Natural killer cell (primary cell): ENCODE measurements at places on chromosomes 12 and 14. TPM values are rescaled to one million over a fixed set of nuclear protein-coding genes. Genes with fewer than 3 reads are reported as not detected.

DNA sequence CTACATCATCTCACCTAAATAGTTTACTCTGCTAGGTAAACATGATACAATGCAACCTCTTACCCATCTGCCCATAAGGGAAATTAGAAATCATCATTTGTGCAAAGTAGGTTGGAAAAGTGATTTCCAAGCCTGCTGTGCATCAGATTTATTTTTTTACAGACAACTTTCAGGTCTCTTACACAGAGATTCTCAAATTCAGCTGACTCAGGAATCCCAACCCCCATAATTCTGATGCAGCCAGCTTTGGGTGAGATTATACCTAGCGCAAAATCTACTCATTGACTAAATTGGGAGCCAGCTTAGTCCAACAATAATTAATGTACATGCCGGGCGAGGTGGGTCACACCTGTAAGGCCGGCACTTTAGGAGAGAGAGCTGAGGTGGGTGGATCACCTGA is 8.5 kb downstream of the SLC2A3 start:
- H3K27me3 ChIP-seq = no peaks in the 10 kb centered on the region
- no peak overlapping the region for H3K27ac ChIP-seq
- peaks cover 38% of the 10 kb centered on the region for H3K4me1 ChIP-seq
- no peak for DNase-seq

GRCh38 chr14:71472356-71473340 is 459.6 kb upstream of the RGS6 start:
- no peaks in the 10 kb centered on the region for H3K36me3 ChIP-seq
- H3K4me1 ChIP-seq = no peaks in the 10 kb centered on the region
- no peaks in the 10 kb centered on the region for H3K27me3 ChIP-seq
- no peak overlapping the region for H3K27ac ChIP-seq
- no peak overlapping the region for H3K4me3 ChIP-seq
- no peak for DNase-seq

GRCh38 chr14:101362529-101363260 is 198.6 kb upstream of the DIO3 start:
- DNase-seq = no peak
- H3K27me3 ChIP-seq = no peaks in the 10 kb centered on the region
- H3K4me1 ChIP-seq = no peaks in the 10 kb centered on the region
- no peak overlapping the region for H3K4me3 ChIP-seq
- no peaks in the 10 kb centered on the region for H3K36me3 ChIP-seq

DNA sequence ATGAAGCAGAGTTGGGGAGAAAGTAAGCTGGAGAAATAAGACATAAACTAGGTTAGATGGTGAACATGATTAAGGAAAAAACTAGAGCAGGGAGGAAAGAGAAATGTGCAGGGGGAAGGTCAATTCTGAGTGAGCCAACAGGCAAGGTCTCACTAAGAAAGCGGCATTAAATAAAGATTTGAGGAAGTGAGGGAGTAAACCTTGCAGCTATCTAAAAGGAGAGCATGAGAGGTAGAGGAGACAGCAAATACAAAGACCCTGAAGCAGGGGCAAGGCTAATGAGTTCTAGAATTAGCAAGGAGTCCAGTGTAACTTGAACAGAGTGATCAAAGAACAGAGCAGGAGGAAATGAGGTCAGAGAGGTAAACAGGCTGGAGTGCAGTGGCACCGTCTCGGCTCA is 4.4 kb upstream of the SOCS2 start:
- no peak overlapping the region for H3K27ac ChIP-seq
- no peak for DNase-seq
- no peak overlapping the region for H3K4me3 ChIP-seq
- no peaks in the 10 kb centered on the region for H3K36me3 ChIP-seq
- peaks cover 18% of the 10 kb centered on the region for H3K4me1 ChIP-seq
- H3K27me3 ChIP-seq = peaks cover 5% of the 10 kb centered on the region

DNA sequence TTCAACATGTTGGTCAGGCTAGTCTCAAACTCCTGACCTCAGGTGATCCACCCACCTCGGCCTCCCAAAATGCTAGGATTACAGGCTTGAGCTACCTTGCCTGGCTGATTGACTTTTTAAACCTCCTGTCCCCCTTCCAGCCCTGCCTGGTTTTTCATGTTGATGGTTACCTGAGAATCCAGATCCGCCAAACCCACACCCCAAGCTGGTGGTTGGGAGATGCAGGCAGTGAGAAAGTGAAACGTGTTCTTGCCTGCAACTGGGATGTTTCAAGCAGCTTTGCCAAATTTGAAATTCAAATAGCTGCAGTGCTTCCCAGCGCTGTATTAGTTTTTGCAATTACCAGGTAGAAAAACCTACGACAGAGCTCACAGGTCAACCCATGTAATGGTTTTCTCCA is 238.3 kb upstream of the PWP1 start:
- H3K36me3 ChIP-seq = no peaks in the 10 kb centered on the region
- H3K27ac ChIP-seq = no peak overlapping the region
- no peak overlapping the region for H3K4me3 ChIP-seq
- no peaks in the 10 kb centered on the region for H3K27me3 ChIP-seq
- DNase-seq = no peak
- H3K4me1 ChIP-seq = no peaks in the 10 kb centered on the region

- H3K4me3 ChIP-seq = no peak overlapping the region
- no peak for DNase-seq
- no peaks in the 10 kb centered on the region for H3K27me3 ChIP-seq
- no peak overlapping the region for H3K27ac ChIP-seq
These were observed 177.8 kb upstream of the C14orf180 start for GRCh38 chr14:104401785-104402184.

DNA sequence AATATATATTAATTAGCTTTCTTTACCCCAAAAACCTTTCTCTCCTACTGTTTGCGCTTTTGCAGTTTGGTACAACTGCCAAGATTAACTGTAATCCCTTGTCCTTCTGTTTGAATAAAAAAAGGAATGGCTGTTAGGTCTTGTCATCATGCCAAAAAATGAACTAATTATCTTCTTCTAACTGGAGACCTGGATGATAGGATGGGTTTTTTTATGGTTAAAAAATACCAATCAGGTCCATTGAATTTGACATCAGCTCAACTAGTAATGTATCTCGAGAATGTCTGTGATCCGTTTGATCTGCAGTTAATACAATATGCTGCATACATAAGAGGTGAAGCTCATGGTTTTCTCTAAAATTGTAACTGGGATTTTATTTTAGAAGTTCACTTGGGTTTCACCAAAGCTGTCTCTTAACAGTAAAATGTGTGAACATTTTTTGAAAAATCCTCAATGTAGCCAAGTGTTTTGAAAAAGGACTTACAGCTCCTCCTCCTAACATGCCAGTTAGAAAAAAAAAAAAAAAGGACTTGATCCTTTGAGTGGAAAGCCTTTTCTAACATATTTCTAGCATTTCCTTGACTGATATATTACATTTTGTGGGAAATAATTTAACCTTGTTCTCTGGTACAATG is 96.8 kb downstream of the SRGAP1 start:
- H3K27me3 ChIP-seq = no peaks in the 10 kb centered on the region
- H3K36me3 ChIP-seq = no peaks in the 10 kb centered on the region
- no peak for DNase-seq
- no peak overlapping the region for H3K27ac ChIP-seq
- no peaks in the 10 kb centered on the region for H3K4me1 ChIP-seq
- H3K4me3 ChIP-seq = no peak overlapping the region

DNA sequence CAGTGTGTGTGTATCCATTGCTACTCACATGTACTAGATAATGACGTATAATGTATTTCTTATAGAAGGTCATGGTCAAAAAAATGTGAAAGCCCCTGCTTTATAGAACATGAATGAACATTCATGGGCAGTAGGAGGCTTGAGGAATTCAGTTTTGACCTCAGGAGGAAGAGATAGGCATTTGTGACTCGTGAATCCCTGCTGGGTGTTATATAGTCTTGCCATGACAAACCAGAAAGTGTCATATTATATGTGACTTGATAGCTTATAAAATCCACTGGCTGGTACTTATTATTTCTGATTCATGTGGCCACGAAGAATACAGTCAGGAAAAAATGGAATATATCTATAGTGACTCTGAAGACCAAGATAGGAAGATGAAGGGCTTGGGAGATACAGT is 287.6 kb downstream of the CEP128 start:
- H3K4me3 ChIP-seq = no peak overlapping the region
- H3K4me1 ChIP-seq = no peaks in the 10 kb centered on the region
- no peaks in the 10 kb centered on the region for H3K27me3 ChIP-seq
- no peak overlapping the region for H3K27ac ChIP-seq
- DNase-seq = no peak

GRCh38 chr12:26239852-26240815 is 44.8 kb downstream of the SSPN start:
- no peaks in the 10 kb centered on the region for H3K36me3 ChIP-seq
- no peak for DNase-seq
- no peak overlapping the region for H3K4me3 ChIP-seq
- no peak overlapping the region for H3K27ac ChIP-seq
- H3K4me1 ChIP-seq = no peaks in the 10 kb centered on the region

- H3K4me1 ChIP-seq = no peaks in the 10 kb centered on the region
- no peaks in the 10 kb centered on the region for H3K27me3 ChIP-seq
- no peak overlapping the region for H3K4me3 ChIP-seq
- no peak for DNase-seq
- H3K36me3 ChIP-seq = no peaks in the 10 kb centered on the region
- no peak overlapping the region for H3K27ac ChIP-seq
These were observed 12.5 kb downstream of the STYK1 start for GRCh38 chr12:10661338-10661737.

DNA sequence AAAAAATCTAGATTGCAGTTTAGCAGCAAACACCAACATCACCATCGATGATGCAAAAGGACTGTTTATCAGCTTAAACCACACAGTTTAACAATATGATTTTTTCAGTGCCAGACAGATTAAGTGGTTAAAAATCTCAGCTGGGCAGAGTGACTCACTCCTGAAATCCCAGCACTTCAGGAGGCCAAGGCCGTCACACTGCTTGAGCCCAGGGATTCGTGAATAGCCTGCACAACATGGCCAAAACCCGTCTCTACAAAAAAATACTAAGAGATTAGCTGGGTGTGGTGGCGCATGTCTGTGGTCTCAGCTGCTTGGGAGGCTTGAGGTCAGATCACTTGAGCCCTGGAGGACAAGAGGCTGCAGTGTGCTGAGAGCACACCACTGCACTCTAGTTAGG is 8.9 kb downstream of the RSRC2 start:
- H3K4me1 ChIP-seq = no peaks in the 10 kb centered on the region
- DNase-seq = no peak
- no peak overlapping the region for H3K4me3 ChIP-seq
- H3K27ac ChIP-seq = no peak overlapping the region
- peaks cover 88% of the 10 kb centered on the region for H3K36me3 ChIP-seq

DNA sequence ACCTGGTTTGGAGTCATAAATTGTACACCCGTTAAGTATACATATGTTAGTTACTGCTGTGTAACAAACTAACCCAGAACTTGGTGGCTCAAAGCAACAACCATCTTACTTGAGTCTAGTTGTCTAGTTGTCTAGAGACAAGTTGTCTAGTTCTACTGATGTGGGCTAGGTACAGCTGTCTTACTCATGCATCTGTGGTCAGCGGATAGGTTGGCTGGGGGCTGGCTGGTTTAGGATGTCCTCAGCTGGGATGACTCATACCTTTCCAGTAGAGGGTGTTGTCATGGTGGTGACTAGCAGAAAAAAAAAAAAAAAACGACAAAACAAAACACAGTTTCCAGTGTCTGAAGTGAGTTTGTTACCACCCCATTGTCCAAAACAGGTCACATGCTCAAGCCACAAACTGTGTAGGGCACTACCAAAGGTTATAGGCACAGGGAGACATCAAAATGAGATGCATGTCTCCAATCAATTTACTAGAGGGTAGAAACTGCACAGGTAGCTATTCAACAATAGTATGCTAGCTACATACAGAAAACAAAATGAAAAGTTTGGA is 680.3 kb downstream of the MED13L start:
- DNase-seq = no peak
- no peaks in the 10 kb centered on the region for H3K27me3 ChIP-seq
- no peaks in the 10 kb centered on the region for H3K36me3 ChIP-seq

DNA sequence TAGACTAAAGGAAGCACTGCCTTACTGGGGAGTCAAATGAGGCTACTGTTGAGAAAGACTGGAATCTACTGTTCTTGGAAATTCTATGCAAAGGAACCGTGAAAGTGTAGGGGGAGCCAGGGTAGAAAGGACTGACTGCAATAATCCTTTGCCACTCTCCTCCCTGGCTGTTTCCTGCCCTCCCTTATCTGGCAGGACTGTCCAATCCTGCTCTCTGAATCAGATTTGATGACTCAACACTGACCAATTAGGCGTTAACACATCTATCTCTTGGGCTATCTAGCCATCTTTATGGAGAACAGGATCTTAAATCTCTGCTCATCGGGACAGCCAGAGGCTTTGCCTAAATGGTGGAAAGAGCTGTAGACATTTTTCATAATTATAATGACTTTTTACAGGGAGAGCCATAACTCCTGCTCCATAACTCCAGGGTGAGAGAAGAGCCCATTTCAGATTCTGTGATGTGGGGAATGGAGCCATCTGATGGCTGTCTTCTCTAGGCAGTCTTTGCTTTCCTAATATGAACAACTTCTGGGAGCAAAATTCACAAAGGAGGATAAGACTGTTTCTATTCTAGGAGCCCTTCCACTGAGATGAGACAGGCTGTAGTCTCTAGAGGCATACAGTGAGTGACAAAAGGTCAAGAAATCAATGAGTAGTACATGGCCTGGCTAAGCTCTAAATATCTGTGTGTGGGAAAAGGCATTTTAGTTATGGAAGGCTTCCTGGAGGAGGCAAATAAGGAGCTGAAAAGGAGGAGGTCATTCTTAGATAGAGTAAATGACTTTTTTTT is 68.9 kb upstream of the CISTR start:
- H3K27me3 ChIP-seq = peaks cover 6% of the 10 kb centered on the region
- DNase-seq = no peak
- H3K27ac ChIP-seq = no peak overlapping the region

- H3K36me3 ChIP-seq = no peaks in the 10 kb centered on the region
- H3K27ac ChIP-seq = peak overlapping the region; percentile 66
- peak overlapping the region; percentile 71 for H3K4me3 ChIP-seq
- H3K27me3 ChIP-seq = peaks cover 6% of the 10 kb centered on the region
- DNase-seq = no peak
These were observed 1.5 kb upstream of the PRPF40B start for GRCh38 chr12:49621651-49622500.

GRCh38 chr12:3000548-3001275 is 41.5 kb downstream of the TEAD4 start:
- no peaks in the 10 kb centered on the region for H3K4me1 ChIP-seq
- H3K4me3 ChIP-seq = no peak overlapping the region
- no peaks in the 10 kb centered on the region for H3K27me3 ChIP-seq
- H3K36me3 ChIP-seq = no peaks in the 10 kb centered on the region

GPHN gene
- 9.4 TPM for total RNA-seq

RACGAP1 gene
- 11.6 TPM for total RNA-seq

GCN1 gene
- total RNA-seq = 120 TPM

LUM gene
- total RNA-seq = not detected

OR6C2 gene
- not detected for total RNA-seq

KRT73 gene
- total RNA-seq = 23.3 TPM

KRT7 gene
- total RNA-seq = 0.54 TPM

TSHR gene
- total RNA-seq = not detected

DLGAP5 gene
- 0.54 TPM for total RNA-seq

TMCC3 gene
- total RNA-seq = 20.1 TPM

CMA1 gene
- not detected for total RNA-seq

ANKS1B gene
- not detected for total RNA-seq
